ENCODE measurements at places on chromosomes 11 and 22. TPM values are rescaled to one million over a fixed set of nuclear protein-coding genes. Genes with fewer than 3 reads are reported as not detected.

The ROM1 gene
- total RNA-seq = 5.5 TPM

The IMMP1L gene
- total RNA-seq = 7.5 TPM

The SMIM38 gene
- 0.65 TPM for total RNA-seq

The PTPN5 gene
- not detected for total RNA-seq

The C11orf91 gene
- total RNA-seq = not detected

The LRRC74B gene
- 0.36 TPM for total RNA-seq

The ARRB1 gene
- total RNA-seq = 14.7 TPM

The HTR3A gene
- total RNA-seq = not detected

The KLHL35 gene
- 1.5 TPM for total RNA-seq

The MS4A2 gene
- total RNA-seq = not detected

The SMC1B gene
- total RNA-seq = not detected

The UBXN1 gene
- total RNA-seq = 82.1 TPM

The PYGM gene
- total RNA-seq = 0.97 TPM

The SPTBN2 gene
- 0.81 TPM for total RNA-seq

The TRIOBP gene
- 103 TPM for total RNA-seq

The HDAC10 gene
- total RNA-seq = 20.8 TPM

The VWCE gene
- 3.4 TPM for total RNA-seq

The FLRT1 gene
- total RNA-seq = under 0.01 TPM

The SLC16A8 gene
- total RNA-seq = under 0.01 TPM

The C22orf23 gene
- total RNA-seq = 0.65 TPM

The DKK3 gene
- 551 TPM for total RNA-seq

The CABP4 gene
- total RNA-seq = not detected

The SCGB1A1 gene
- not detected for total RNA-seq

The KIAA1671 gene
- total RNA-seq = 4.9 TPM

The CD59 gene
- 313 TPM for total RNA-seq
